ENCODE measurements at places on chromosomes 4 and X.
A peak's percentile ranks its signal among the peaks of the same experiment; 100 is the strongest.

GRCh38 chrX:68823413-68824151, 5.2 kb upstream of the EFNB1 start:
- DNase-seq: no peak

- peak; percentile 70 for DNase-seq
Measured at GRCh38 chr4:109820563-109820962, 5.0 kb downstream of the GAR1 start.

GRCh38 chr4:75672461-75673026, 667 bp downstream of the G3BP2 start:
- peak; percentile 52 for DNase-seq

GRCh38 chr4:11732155-11732554, 303.5 kb upstream of the HS3ST1 start:
- DNase-seq: no peak

- peak; percentile 44 for DNase-seq
Measured at GRCh38 chrX:108699368-108699767, 37.0 kb downstream of the IRS4 start.

- DNase-seq: peak; percentile 97
Measured at GRCh38 chr4:88938138-88938537, 118.8 kb downstream of the FAM13A start.
